ENCODE measurements at places on chromosomes 3 and 15.

GRCh38 chr3:79517766-79518413 lies 249.9 kb downstream of the ROBO1 start:
- no peak for DNase-seq

DNA sequence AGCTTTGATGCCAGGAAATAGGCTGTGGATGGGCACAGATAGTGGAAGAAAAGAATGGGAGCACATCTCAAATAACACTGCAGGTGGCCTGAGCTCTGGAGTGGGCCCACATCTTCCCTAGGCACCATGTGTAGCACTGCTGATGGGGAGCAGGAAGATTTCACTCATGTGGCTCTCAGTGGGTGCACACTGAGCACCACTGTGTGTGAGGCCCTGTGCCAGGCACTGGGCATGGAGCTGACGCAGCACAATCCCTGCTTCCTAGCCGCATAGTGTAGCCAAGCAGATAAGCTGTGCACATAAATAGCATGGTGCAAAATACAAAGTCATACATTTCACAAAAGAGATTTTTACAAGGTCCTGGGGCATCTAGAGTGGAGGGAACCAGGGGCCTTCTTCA lies 101.6 kb downstream of the MOBP start:
- no peak for DNase-seq

- no peak for DNase-seq
These were observed 250.3 kb upstream of the CRBN start for GRCh38 chr3:3429841-3430240.

- no peak for DNase-seq
These were observed 261.0 kb downstream of the MFSD1 start for GRCh38 chr3:159062734-159063410.

DNA sequence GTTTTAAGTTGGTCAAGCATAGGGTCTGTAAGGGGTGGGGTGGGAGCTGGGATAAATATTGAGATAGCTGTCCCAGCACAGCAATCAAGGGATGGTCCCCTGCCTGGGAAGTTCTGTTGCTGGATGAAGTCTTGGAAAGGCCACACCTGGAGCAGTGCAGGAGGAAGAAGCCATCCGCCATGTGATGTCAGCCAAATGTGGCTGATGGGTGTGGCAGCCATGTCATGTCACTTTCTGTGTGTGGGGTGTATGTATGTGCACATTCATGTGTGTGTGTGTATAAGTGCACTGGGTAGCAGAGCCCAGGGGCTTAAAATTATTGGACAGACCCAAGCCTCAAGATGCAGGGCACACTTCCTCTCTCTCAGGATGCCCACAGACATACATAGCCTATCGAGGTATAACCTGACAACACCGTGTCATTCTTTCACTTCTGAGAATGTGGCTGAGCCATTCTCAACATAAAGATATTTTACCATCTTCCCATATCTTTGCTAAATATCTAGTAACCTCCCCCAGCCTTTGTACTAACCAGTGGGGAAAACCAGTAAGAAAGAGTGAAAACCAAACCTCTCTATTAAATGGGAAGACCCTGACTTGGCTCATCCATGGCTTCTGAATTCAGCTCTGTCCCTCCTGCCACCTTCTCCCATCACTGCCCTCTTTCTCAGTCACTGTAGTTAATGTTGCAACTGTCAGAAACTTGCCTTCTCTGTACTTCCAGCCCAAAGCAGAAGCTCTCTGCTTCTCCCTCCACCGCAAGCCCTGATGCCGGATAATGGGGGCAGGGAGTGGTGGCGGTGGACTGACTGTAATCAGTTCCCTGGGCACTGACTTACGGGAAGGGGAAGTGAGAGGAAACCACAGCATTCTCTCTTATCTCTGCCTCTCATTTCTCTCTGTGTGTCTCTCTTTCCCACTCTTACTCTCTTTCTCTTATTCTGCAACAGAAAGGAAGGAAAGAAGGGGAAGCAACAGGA lies 11.2 kb downstream of the TNFSF10 start:
- no peak for DNase-seq
